AG04450 (cell line): ENCODE measurements at places on chromosomes 7 and 10. TPM values are rescaled to one million over a fixed set of nuclear protein-coding genes. Genes with fewer than 3 reads are reported as not detected.

DNA sequence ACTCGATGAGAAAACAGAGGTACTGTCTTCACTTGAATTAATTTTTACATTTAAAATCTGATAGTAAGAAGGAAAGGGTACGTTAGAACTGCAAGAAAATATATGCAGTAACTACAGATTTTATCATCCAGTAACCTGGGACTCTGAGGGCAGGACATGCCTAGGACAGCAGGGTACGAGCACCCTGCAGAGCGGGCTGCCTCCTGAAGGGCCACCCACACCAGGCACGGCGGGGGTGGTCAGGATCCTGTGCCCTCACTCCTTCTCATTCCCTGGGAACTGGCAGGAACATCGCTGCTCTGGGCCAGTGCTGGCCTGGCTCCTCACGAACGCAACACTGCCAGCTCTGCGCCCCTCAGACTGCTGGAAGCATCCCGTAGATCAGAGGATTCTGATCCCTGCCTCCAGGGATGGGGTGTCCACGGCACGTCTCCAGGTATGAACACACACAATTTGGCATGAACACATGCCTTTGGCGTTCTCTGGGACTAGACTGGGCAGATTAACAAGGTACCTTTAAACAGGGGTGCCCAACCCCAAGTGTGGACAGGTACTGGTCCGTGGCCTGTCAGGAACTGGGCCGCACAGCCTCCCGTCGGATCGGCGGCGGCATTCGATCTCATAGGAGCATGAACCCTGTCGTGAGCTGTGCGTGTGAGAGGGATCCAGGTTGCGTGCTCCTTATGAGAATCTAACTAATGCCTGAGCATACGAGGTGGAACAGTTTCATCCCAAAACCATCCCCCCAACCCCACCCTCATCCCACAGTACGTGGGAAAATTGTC, 99.3 kb upstream of the FAM20C start:
- no peak for DNase-seq

DNA sequence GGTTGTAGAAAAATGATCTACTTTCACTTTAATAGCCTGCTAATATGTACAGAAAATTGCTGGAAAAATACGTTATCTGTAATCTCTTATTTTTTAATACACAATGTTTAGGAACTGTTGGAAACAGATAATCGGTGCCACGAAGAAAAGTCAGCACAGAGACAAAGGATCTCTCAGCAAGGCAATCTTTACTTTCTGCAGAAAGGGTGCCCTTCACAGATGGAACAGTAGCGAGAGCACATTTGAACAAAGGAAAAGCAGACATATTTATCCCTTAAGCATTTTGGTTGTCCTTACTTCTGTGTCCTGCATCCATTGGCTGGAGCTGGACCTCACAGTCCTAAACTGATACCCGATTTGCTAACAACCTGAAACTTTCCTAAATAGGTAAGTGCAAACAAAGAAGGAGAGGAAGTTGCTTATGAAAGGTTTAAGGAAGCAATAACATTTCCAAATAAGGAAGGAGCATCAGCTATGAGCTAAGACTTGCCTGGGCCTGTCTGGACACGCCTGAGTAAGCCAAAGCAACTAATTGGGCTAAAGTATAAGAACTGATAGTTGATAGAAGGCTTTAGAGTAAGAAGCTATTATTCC, 640.0 kb downstream of the SH2D4B start:
- no peak for DNase-seq

DNA sequence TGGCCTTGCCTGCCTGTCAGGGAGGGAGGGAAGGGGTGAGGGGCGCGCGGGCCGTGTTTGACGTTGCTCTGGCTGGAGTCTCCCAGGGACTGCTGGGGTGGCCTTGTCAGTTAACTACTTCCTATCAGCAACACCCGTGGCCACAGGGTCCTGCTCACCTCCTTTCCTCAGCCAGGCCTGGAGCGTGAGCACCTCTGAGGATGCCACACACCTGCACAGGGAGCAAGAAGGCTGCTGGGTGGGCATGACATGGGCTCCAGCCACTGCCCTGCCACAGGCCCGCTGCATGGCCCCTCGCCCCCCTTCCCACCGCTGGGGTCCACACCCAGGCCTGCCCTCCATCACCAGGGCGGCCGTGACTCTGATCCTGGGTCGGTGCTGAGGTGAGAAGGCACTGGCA, 212.4 kb downstream of the ELFN1 start:
- no peak for DNase-seq

Gene CPVL
- not detected in 2 replicates for polyA plus RNA-seq

Gene GJD4
- polyA plus RNA-seq = not detected in 2 replicates

Gene CCDC71L
- polyA plus RNA-seq = 15.8 and 16.9 TPM in 2 replicates
